Endothelial cell of coronary artery (primary cell): ENCODE measurements at places on chromosomes 7 and 10. TPM values are rescaled to one million over a fixed set of nuclear protein-coding genes. Genes with fewer than 3 reads are reported as not detected.

SPACDR gene
- 1.3 and 1.9 TPM in 2 replicates for total RNA-seq

PAPSS2 gene
- total RNA-seq, result 50.6 and 92.4 TPM in 2 replicates

CDHR1 gene
- not detected in 2 replicates for total RNA-seq

CLEC2L gene
- total RNA-seq, result not detected in 2 replicates

EFCAB10 gene
- under 0.01 TPM in 1 of 2 replicates, not detected in the other for total RNA-seq

TLX1 gene
- 0.18 TPM in 1 of 2 replicates, not detected in the other for total RNA-seq

SRGN gene
- 961 and 1,471 TPM in 2 replicates for total RNA-seq

STAMBPL1 gene
- 0.81 and 3.2 TPM in 2 replicates for total RNA-seq

FANK1 gene
- total RNA-seq, result 2.4 and 7.8 TPM in 2 replicates

HSPB1 gene
- 54.2 and 87.1 TPM in 2 replicates for total RNA-seq

CPEB3 gene
- total RNA-seq, result 0.81 and 0.94 TPM in 2 replicates

NEUROG3 gene
- total RNA-seq, result not detected in 2 replicates

TMEM243 gene
- 27.2 and 33.5 TPM in 2 replicates for total RNA-seq

CAV1 gene
- total RNA-seq, result 1,559 and 1,629 TPM in 2 replicates

LRRTM3 gene
- not detected in 2 replicates for total RNA-seq

TNRC18 gene
- total RNA-seq, result 23.5 and 37.4 TPM in 2 replicates

MYO1G gene
- under 0.01 and 0.09 TPM in 2 replicates for total RNA-seq

UNC5B gene
- 16.5 and 23.7 TPM in 2 replicates for total RNA-seq

NOC3L gene
- total RNA-seq, result 21.8 and 26.4 TPM in 2 replicates

PLAC9 gene
- total RNA-seq, result 3.3 and 3.9 TPM in 2 replicates

RET gene
- 0.09 TPM in 2 replicates for total RNA-seq

FBXO24 gene
- total RNA-seq, result 0.09 and 0.28 TPM in 2 replicates

SLC26A4 gene
- total RNA-seq, result 0.75 and 0.99 TPM in 2 replicates

TBATA gene
- not detected in 2 replicates for total RNA-seq

DKK1 gene
- 86.2 and 112 TPM in 2 replicates for total RNA-seq

AKR1C8 gene
- total RNA-seq, result not detected in 2 replicates

NOS3 gene
- total RNA-seq, result 33.9 and 54.8 TPM in 2 replicates

LAMB4 gene
- total RNA-seq, result 0.09 and 0.36 TPM in 2 replicates

IGF2BP3 gene
- total RNA-seq, result 58.2 and 110 TPM in 2 replicates

UCN3 gene
- total RNA-seq, result not detected in 2 replicates

HOXA5 gene
- total RNA-seq, result 5.9 and 7.9 TPM in 2 replicates

TMEM225B gene
- 0.19 TPM in 1 of 2 replicates, not detected in the other for total RNA-seq

SHH gene
- 0.38 and 0.72 TPM in 2 replicates for total RNA-seq

GNGT1 gene
- not detected in 2 replicates for total RNA-seq

H2BK1 gene
- not detected in 2 replicates for total RNA-seq

TNPO3 gene
- 68.0 and 68.6 TPM in 2 replicates for total RNA-seq

FAM25A gene
- not detected in 2 replicates for total RNA-seq
